ENCODE measurements at places on chromosomes 7 and 10.

DNA sequence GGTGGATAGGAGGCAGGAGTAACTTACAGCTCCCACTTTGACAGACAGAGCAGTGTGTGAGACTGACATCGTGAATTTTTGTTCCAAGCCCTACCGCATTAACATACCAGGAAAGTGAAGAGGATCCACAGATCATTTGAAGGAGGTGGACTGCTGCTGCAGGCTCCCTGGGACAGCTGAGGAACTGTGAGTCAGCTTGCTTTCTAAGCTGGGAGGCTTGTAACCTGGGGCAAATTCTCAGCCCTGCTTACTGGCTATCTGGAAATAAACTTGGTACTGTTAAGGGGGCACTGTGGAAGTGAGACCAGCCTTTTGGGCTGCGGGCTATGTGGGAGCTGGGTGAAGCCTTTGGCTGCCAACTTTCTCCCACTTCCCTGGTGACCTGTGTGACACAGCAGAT lies 1202.5 kb downstream of the DNAJB9 start:
- no peak for DNase-seq

DNA sequence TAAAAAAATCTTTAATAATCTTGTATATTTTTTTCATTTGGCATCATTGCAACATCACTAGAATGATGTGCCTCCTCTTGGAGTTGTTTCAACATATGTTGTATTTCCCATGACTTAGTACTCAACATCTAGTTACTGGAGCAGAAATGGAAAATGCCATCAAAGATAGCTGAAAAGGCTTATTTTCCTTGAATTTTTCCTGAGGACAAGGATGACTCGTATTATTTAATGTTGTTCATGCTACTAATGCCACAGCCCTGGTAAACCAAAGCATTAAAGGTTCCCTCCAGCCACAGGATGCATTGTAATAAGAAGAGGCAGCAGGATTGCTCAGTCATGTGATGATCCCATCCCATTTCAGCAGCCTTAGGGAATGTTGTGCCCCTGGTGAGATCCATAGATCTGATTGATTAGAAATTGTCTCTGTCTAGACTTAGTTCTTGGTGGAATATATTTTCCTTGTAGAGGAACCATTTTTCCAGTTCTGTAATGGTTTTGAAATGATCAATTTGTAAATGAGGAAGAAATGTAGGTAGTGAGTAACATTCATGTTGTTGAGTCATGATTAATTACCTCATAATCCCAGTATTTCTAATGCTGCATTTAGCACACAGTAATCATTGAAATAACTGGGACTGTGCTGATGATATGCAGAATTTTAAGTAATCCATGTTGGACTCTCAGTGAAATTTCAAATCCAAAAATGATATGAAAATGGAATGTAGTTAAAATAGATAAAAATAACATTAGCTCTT lies 91.3 kb upstream of the SMIM30 start:
- DNase-seq: peak; percentile 3

DNA sequence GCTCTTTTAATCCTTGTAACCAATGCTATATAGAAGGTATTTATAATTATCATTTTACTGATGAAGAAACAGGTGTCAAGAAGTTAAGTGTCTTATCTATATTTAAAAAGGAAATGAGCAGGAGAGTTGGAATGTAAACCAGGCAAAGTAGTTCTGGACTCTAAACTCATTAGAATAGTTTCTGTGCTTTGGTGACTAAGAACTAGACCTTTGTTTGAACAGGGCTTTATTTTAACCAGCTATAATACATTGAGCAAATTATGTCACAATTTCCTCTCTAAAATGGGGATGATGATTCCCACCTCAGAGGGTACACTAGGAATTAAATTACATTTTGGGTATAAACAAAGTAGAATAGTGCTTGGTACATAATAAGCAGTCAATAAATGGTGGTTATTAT lies 236.0 kb downstream of the MAGI2 start:
- DNase-seq: no peak

GRCh38 chr7:70775570-70776156 lies 356.3 kb upstream of the GALNT17 start:
- DNase-seq: no peak

DNA sequence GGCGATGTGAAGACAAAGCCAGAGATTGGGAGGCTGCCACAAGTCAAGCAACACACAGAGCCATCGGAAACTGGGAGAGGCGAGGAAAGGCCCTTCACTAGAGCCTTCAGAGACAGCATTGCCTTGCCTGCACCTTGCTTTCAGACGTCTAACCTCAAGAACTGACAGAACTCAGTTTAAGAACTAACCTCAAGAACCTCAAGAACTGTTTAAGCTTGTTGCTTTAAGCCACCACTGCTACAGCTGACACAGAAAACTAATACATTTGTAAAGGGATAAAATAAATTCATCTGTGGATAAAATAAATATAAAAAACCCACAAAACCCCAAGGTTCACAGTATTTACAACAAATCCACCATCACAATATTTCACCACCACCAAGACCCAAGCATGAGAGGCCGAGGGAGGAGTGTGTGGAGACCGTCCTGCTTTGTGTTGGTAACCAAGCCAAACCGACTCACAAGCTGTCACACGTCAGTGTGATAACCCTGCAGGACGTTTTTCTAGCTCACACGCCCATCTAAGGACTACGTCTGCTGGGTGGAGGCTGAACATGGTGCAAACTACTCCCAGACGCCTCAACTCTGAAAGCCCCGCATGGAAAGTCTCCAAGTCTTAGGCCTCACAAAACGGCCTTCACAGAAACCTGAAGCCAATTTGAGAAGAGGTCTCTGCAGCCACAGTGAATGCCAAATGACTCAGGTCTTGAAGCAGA lies 116.8 kb downstream of the ABLIM1 start:
- peak; percentile 71 for DNase-seq

Measured in MG63 (cell line).